ENCODE measurements at places on chromosomes 13 and 19.

- DNase-seq: no peak
Measured at GRCh38 chr13:111282997-111283396, 37.4 kb upstream of the TEX29 start.

- no peak for DNase-seq
Measured at GRCh38 chr19:7505288-7505681, 10.6 kb upstream of the ZNF358 start.

DNA sequence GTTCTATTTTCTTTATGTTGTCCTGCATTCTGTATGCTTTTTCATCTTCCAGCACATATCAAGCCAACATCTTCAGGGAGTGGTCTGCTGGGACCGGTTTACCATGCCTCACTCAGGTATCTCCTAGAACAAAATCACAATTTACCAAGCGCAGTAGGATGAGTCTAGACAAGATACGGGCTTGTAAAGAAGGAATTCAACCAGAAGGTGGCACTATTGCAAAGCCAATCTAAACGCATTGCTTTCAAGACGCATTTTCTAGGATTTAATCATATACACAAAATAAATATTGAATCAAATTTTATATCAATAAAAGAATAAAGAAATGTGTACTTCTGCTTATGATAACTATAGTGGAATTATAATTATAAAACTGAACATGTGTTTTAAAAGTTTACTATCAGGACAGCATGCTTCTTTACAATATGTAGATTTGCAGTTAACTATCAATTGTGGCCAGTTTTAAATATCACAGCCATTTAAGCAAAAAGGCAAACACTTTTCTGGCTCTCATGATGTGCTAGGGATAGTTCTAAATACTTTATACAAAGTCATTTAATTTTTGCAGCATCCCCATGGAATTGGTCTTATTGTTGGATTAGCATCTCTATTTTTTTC is 16.1 kb upstream of the TPP2 start:
- no peak for DNase-seq

GRCh38 chr19:50820549-50821247 is 2.9 kb downstream of the KLK1 start:
- DNase-seq: no peak

GRCh38 chr19:1839658-1840540 is 8.4 kb downstream of the REXO1 start:
- no peak for DNase-seq

DNA sequence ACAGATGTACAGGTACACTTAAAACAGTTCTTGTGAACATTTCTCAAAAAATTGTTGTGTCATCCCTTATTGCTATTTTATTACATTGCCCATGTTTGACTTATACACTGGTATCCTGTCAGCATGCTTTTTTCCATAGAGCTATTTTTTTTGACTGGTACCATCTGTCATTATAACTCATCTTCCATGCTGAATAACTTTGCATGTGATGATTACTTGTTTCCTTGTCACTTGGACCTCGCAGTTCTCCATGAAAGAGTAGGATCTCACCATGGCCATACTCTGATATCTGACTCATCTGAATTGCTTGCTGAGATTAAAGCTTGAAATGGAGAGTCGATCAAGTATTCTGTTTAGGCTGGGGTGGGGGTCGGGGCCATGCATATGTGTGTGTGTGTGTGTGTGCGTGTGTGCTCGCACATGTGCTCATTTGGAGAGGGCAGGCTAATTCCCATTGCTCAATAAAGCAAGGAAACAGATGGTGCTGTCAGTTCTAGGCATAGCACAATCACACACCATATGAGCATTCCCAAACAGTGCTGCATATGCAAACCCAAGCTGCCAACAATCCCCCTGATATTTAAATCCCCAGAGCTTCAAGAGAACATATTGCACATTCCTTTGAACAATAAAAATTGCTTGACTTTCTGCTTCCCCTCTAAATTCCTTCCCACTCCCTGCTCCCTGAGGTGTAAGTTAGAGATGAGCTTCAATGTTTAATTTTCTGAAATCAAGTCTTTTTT is 62.9 kb downstream of the NHLRC3 start:
- DNase-seq: no peak

DNA sequence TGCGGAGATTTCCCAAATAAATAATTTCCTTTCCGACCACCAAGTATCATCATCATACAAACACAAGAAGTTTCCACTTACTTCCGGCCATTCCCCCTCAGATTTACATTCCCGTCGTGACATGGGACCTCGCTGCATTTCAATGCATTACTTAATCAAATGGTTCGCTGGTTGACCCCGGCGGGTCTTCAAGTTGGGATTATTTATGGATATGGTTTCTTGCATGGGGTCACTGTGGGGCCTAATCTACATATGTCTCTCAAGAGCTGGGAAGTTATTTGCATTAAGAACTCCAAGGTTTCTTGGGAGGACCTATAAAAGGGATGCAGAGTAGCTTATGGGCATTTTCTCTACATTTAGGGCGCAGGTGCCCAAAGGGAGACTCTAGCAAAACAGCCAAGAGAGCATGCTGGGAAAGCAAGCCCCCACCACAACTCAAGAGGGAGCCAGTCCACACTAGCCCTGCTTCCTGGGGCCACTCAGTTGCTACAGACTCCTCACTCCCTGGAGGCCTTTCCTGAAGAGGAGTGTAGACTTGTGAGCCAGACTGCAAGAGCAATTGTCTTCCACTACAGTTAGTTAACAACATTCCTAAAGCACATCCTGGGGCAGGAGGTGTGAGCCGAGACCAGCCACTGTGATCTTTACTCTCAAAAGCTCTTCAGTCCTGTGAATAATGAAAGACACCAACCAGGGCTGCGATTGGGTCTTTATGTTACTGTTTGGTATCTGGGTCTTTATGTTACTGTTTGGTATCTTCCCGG is 125.3 kb downstream of the KATNAL1 start:
- DNase-seq: no peak

DNA sequence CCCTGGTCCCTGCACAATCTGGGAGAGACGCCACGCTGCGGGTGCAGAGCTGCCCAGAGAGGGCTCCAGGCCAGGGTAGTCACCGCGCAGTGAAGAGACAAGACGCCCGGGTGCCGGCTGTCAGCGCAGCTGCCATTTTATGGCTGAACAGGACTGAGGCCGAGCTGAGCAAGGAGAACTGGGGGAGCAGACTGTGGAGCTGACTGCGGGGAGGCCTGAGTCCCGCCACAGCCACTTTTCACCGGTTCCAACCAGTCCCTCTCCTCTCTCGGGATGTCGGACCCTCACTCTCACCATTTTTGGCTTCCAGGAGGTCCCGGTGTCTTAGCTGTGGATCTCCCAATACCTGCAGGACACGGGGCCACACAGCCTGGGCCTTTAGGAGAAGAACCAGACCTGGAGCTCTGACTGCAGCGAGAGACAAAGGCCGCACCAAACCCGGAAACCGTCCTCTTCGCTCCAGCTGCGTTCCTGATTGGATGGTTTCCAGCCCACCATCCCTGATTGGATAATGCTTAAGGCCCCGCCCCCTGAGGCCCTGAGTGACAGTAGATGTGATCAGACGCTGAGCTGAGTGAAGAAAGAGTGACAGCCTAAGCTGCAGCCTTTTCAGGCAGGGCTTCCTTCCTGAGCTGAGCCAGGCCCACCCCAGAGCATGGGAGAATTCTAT is at the start of gene ZNF626:
ZNF626 (minus strand) TSS at position 422 of the 670 bp plus-strand sequence; CDS start at position 297, 125 bp downstream.
- DNase-seq: peak; percentile 89

DNA sequence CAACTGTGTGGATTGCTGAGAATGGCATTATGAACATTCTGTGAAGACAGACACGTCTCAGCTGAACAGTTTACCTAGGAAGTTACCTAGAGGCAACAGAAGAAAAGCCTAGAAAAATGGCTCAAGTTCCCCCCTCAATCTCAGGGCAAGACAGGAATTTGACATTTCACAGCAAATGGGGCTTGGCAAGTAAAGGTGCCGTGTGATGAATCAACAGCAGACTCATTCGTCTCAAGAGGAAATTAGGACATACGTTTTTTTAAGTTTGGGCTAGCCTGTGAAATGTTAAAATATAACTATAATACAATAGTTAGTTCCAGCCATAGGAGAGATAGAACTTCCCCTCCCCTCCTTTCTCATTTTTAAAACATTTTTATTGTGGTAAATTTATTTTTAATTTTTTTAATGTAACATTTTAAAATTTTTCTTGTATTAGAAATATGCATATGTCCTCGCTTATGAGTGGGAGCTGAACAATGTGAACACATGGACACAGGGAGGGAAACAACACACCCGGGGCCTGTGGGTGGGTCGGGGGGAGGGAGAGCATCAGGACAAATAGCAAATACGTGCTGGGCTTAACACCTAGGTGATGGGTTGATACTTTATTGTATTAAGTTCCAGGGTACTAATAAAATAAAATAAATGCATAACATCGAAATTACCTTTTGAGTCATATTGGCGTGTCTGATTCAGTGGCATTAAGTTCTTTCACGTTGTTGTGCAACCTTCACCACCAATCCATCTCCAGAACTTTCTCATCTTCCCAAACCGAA is 116.0 kb downstream of the COL4A2 start:
- no peak for DNase-seq

GRCh38 chr13:75180805-75181455 is 301.0 kb downstream of the TBC1D4 start:
- DNase-seq: no peak

- DNase-seq: no peak
Measured at GRCh38 chr13:40433577-40433976, 232.9 kb downstream of the FOXO1 start.

DNA sequence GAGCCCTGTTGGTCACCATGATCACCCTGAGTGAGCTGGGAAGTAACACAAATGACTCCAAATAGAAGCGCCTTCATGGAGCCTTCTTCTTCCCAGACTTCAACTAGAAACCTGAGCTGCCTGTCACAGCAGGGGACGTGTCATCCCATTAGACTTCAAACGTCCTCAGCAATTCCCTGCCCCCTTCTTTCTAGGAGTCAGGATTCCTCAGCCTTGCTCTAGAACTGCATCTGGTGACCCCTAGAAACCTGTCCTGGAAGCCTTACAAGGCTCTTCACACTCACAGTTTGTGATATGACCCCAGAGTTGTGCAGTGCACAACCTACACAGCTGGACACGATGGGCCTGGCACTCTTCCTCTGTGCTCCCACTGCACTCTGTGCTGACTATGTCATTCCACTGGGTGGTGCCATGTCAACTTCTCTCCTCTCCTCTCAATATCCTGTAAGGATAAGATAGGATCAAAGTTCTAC is 23.6 kb upstream of the TTYH1 start:
- DNase-seq: no peak

DNA sequence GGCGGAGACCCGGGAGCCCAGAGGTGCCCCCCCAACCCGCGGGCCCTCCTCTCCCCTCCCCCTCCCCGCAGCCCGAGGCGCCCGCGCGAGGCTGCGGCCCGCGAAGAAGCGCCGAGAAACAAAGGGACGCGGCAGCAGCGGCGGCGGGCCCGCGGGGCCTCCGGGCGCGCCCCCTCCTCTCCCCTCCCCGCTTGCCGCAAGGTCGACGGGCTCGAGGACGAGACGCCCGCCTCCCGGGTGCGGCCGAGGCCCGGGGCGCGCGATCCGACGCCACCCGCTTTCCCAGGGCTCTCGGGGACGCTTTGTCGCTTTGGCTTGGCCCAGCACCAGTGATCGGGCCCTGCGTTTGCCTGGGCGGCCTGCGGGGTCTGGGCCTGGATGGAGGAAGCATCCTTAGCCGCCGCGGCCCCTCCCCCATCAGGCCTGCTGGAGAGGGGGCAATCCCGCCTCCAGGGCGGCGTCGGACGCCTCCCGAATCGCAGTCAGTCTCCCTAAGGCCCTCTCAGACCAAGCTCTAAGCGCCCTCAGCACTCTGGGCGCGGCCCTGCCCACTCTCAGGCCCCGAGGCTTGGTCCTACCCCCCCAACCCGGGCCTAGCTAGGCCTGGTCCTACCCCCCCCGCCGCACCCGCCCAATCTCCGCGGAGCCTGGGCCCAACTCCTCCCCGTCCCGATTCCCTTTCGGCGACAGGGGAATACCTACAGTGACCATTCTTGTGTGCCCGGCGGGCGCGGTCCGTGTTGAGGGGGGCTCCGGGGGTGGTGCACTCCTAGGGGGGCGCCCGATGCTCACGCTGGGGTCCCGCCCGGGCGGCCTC is 740 bp downstream of the ELAVL3 start:
- no peak for DNase-seq

- DNase-seq: no peak
Measured at GRCh38 chr19:40433391-40434216, 7.8 kb upstream of the SERTAD1 start.

DNA sequence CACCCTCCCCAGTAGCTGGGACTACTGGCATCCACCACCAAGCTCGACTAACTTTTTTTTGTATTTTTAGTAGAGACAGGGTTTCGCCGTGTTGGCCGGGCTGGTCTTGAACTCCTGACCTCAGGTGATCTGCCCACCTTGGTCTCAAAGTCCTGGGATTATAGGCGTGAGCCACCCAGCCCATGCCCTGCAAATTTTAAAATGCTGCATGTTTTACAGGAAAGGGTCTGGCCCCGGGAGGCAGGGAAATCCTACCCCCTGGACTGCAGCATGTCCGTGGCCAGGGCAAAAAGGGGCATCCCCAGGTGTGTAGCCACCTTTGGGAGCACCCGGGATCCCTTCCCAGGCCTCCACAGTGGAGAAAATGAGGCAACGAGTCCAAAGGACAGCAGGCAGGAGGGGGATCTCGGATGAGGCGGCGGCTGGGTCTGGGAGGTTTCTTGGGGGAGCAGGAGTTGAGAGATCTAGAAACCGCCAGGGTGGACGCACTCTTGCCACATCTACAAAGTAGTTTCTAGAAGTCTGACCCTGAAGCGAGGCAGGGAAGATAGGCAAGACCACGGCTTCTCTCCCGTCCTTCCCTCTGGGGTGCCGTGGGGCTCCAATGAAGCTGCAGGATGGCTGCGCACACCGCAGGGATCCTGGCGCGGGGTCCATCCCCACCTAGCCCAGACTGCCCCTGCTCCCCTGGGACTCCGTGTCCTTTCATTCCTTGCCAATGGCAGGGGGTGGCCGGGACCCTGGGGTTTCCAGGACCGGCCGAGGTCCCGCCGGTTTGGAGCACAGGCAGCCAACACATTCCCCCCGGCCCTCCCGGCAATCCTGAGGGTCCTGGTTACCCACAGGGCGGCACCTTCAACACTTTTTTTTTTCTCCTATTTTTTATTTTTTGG is 21.3 kb upstream of the ZBTB7A start:
- no peak for DNase-seq

DNA sequence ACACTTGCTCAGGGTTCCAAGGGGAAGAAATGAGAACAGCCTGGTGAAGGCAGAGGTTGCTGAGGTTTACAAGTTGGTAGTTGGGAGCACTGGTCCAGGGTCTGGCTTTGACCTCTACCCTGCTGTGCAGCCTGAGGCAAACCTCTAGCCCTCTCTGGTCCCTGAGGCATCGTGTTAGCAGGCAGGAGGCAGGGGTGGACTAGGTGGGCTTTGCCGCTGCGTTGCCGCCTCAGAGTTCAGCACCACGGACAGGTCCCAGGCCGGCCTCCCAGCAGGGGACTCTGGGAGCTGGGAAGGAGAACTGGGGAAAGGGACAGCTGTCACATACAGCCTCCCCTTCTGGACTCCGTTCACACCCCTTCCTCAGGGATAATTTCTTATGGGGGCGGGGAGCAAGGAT is 3.1 kb downstream of the NCAN start:
- DNase-seq: no peak

GRCh38 chr13:114261328-114261965 is 20.0 kb upstream of the UPF3A start:
- no peak for DNase-seq

Data from activated CD8-positive, alpha-beta memory T cell treated with anti-CD3 and anti-CD28 coated beads for 4 hours (primary cell).